Ovary (tissue), 10 donors: ENCODE measurements at places on chromosomes 1 and 21.

- no peak for DNase-seq
Observed at GRCh38 chr1:240149484-240150094, 57.9 kb downstream of the FMN2 start.

DNA sequence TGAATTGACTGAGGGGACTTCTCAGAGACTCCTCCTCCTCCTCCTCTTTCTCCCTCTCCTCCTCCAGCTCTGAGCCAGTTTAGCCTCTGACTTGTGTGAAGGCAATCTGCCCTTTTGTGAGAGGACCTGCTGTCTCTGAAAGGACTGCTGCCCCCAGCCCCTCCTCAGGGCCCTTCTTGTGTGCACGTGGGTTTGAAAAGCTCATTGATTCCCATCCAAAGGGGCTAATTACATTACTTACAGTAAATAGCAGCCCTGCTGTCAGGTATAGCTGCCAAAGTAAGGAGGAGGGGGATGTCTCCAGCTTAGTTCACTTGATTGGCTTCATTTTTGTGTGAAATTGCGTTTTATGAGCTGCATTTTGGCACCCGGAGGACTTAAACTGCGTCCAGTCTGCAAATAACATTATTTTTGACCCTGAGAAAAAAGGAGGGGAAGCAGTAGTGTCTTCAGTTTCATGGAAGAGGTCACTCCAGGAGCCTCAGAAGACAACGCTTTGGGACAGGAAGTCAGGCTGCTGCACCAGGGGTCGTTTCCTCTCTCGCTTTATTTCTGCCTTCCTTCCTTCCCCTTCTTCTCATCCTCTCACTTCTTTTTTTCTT, 1.8 kb upstream of the LHX9 start:
- DNase-seq: no peak

GRCh38 chr1:44822131-44822701, 13.9 kb downstream of the BTBD19 start:
- DNase-seq: no peak

DNA sequence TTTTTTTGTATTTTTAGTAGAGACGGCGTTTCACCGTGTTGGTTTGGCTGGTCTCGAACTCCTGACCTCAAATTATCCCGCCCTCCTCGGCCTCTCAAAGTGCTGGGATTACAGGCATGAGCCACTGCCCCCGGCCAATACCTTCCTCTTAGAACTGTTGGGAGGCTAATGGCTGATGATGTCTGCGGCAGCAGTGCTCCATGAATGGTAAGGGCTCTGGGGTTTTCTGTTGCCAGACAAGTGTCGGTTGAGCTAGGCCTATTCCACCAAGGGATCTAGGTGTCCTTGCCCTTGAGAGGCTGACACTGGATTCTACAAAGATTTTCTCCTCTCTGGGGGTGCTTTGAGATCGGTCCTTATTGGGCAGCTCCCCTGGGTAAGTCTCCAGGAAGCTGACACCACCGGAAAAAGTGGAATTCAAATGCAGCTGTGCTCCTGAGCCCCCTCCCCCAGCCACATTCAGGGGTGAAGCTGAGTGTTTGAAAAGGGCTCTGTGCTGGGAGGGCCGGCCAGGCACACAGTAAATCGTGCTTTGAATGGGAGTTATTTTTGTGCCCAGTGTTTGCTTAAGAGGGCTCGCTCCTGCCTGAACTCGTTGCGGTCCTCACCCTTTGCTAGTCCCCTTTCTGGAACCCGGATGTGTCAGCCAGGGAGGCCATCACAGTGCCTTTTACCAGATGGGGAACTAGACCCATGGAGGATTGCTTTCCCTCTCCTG, 5.2 kb downstream of the SOX13 start:
- no peak for DNase-seq
